ENCODE measurements at places on chromosomes 11 and 22.
A peak's percentile ranks its signal among the peaks of the same experiment; 100 is the strongest.

GRCh38 chr11:46332568-46333393 is 14.5 kb upstream of the DGKZ start:
- DNase-seq: no peak

DNA sequence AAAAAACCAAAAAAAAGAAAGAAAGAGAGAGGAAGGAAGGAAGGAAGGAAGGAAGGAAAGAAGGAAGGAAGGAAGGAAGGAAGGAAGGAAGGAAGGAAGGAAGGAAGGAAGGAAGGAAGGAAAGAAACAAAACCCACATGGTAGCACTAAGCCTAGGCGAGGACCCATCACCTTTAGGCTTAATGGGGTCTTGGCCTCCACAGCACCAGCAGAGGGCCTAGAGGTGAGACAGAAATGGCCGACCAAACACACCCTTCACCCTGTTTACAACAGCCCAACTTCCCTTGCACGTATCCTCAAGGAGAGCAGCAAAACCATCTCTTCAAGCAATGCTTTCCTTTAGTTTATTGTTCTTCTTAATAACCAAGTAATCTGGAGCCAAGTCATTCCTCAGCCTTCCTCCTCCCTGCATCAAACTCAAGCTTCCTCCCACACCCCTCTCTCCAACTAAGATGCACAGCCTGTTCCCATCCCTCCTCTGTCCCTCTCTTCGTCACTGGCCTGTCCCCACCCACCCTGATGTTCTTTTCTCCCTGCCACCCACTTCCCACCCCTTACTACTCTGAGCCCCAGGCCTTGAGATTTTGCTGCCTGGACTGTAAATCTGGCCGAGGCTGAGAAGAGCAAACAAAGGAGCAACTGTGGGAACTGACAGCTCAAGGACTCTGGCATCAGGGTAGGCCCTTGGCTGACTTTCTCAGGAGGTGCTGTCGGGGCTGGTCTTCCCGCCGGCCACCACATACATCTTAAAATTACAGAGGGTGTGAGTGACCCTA is 26.0 kb downstream of the POU2AF1 start:
- no peak for DNase-seq

GRCh38 chr11:9320047-9320446 is 5.7 kb upstream of the TMEM41B start:
- no peak for DNase-seq

DNA sequence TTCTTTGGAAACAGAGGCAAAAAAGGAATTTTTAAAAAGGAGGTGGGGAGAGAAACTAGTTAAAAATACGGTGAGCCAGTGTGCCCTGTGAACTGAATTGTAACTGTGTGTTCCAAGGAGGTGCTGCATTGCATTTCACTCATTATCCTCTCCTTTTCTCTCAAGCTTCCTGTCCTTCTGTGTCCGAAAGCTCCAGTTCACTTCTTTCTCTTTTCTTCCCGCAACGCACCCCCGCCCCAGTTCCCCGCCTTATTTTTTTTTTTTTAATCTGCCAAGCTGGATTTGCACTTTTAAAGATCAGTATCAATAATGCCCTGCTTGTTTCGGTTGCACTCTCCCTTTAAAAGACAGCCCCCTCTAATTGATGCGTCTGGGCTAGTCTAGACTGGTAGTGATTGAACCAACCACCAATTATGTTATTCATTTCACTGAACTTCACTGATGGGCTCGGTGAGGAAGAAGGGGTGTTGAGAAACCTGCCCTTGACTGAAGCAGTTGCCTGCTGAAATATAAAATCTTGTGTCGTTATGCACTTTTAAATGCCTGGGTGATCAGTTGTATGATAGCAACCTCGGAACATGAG is 18.5 kb downstream of the BLID start:
- no peak for DNase-seq

DNA sequence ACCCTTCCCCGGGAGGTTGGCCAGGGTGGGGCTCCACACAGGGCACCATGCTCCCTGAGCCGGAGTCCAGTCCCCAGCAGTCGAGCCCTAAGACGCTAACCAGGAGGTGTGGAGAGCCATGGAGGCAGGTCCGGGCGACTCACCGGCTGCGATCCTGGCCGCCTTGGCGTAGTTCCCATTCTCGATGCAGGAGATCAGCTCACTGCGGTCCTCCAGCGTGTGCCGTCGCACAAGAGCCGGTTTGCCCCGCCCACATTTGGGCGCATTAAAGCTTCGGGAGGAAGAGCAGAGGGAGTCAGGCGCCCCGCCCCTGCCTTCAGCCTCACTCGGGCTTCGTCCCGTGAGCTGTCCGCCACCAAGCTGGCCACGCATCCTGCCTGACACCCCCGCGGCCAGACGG is 50.8 kb downstream of the BRD1 start:
- DNase-seq: no peak

DNA sequence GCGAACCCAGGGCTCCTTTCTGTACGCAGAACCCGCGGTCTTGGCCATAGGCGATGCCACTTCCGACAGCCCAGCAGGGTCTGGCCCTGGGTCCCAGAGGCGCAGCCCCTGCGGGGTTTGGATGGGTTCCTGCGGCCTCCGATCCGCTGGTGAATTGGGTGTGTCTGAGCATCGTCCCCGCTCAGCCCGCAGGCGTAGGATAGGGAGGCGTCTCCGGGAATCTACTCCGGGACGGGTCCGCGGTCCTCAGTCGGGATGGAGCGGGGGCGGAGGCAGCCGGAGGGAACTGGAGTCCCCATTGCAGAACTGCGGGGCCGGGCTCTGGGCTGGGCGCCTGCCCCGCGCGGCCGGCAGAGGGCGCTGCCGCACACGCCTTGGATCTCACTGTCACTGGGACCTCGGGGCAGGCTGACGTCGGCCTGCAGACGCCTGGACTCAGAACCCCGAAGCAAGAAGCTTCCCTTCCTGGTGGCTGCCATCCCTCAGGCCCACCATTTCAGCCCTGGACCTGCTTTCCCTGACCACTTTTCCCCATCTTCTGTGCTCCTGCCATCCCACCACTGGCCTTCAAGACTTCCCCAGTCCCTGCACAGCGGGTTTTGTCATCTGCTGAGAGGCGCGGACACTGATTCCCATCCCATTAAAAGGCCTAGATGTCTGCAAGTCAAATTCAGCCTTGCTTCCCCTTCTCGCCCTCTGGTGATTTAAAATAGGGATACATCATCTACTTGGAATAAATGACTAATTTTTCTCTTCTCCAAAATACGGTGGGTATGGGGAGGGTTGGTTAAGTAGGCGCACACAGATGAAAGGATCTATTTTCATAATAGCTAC is 38.3 kb upstream of the CREB3L1 start:
- peak; percentile 46 for DNase-seq

GRCh38 chr11:115083144-115083806 is 404.9 kb downstream of the NXPE2 start:
- no peak for DNase-seq

DNA sequence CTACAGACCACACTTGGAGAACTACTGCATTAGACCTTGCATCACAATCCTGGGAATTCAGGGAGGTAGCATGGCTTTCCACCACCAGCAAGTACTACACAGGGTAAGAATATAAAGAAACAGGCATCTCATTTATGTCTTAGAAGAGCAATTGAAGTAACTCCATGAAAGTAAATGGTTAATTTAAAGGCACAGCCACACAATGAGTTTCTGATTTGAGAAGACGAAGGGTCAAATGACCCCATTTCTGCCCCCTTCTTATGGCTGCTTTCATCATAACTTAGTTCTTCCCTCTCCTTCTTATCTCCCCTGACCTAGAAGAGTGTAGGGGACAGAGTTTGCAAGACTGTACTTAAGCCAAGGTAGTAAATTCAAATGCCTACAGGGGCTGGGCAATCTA is 6.0 kb downstream of the TRIM66 start:
- DNase-seq: no peak

All from C1 segment of cervical spinal cord (tissue), 14 donors.